NCI-H1092 treated with DMSO at 0.1 percent for 48 hours (cell line): ENCODE measurements at places on chromosomes 16 and 17.

DNA sequence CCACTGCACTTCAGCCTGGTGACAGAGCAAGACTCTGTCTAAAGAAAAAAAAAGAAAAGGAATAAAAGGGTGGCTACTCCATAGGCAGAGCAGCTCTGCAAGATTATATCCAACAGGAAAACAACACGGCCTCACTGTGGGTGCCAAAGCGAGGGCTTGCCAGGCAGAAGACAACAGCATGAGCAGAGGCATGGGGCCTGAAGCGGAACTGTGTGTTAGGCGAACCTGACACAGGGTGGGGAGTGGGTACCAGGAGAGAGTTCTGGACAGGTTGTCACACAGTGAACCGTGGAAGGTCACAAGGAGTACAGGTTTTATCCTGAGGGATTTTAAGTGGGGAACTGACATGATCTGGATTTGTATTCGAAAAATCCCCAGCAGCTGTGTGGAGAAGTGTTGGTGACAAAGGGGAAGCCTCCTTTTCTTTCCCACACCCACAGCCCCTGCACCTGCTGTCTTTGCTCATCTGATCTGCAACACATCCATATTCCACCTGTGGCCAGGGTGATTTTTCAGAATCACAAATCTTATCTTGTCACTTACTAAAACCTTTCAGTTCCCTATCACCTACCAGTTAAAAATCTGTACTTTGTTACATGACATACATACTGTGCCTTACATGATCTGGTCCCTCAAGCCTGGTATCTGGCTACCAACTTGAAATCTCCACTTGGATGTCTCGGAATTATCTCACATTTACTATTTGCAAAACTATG lies 23.2 kb upstream of the ARHGAP17 start:
- DNase-seq, result no peak

- no peak for DNase-seq
Observed at GRCh38 chr16:12119562-12119961, 143.0 kb downstream of the SNX29 start.

- DNase-seq, result no peak
Observed at GRCh38 chr17:35736236-35736635, 4.8 kb downstream of the RASL10B start.

DNA sequence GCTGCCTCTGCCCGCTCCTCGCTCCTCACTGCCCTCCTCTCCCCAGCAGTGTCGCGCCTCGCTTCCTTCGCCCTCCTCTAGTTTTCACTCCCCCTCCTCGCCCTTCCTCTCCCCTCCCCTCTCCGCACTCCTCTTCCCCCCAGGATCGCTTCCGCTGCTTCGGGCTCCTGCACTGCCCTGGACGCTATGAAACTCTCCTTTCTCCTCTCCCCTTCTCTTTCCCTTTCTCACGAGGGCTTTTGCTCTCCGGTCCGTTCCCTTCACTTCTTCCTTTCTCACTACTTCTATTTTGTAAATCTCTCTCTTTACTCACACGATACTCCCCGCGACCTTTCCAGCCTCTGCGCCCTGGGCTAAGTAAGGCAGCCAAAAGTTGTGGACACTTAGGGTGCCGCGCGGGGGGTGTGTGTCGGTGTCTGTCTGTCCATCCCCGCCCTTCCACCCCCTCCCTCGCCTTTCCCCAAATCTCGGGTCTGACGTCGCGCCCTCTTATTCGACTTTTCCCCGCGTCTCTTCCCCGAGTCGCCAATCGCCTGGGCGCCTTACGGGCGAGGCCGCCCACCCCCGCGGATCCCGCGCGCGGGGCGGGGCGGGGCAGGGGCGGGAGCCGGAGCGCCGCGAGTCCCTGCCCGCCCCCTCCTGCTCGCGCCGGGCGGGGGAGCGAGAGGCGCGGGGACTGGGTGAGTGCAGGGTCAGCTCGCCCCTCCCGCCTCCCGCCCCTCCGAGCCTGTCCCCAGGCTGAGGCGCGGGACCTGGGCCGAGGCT lies at the start of gene IRX3:
IRX3 (minus strand) TSS at position 422 of the 765 bp plus-strand sequence. CDS start 737 bp downstream, outside the sequence.
- peak; percentile 93 for DNase-seq

DNA sequence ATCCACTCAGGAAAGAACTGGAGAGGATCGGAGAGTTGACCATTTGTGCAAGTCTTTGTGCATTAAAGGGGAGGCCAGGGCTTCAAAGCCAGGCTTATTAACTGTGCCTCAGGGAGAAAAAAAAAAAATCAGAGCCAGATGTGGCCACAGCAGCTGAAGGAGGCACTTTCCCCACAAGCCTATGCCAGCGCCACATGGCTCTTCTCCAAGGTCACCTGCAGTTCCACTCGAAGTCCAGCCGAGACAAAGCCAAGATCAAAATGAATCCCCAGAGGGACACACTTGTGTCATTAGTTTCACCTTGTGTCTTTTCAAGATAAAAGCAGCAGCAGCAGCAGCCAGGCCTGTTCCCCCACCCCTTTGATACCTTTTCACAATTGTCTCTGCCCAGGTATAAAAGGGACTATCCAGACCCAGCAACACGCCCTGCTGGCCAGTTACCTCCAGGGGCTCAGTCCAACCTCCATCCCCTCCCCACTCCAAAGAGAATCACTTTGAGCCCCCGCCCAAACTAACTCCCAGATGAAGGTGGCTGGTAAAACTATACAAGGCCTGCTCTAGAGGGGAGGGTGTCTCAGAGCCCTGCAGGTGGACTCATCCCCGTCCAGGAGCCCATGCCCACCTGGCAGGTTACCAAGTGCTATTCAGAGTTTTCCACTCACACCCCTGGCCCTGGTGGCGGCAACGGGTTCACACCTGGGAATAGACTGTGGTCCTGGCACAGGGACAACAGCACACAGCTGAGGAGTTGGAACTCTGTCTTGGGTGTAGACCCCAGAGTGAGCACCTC lies 29.2 kb downstream of the AXIN2 start:
- peak; percentile 31 for DNase-seq

DNA sequence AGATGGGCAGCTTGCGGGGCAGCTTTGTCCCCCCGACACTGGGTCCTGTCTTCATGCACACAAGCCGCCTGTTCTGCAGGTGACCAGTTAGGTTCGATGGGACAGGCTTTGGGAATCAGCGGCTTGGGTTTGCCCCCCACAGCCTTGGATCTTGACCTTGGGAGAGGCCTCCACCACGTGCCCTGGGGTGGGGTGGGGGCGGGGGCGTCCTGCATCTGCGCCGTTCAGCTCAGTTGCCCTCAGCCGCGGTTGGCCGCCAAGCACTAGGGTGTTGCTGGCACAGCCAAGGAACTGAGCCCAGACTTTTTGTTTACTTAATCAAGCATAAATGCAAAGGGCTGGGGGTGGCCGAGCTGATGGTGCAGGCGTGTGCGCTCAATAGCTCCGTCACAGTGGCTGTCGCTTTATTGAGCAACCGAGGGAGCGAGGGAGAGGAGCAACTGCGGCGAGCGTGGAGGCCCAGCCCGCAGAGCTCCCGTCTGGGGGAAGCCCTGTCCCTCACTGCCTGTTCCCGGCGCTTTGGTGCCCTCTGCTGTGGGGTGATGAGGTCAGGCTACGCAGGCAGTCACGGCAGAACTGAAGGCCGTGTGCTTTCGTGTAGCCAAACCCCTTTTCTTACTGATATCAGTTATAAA lies 33.9 kb downstream of the JPH3 start:
- peak; percentile 52 for DNase-seq

DNA sequence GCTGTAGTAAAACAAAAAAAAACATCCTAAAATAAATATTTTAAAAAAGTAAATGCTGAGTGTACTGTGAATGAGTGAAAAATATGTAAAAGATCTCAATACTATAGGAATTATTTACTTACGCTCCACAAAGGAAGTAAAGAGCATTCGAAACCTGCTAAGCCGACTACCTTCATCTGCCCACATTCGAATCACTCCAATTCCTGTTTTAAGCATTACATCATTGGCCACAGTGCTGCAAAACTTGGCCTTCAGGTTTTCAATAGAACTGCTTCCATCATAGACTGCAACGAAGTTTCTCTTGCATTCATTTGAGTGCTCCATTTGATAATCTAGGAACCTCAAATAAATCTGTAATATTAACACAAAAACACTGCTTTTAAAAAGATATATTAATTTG lies 34.4 kb downstream of the NETO2 start:
- DNase-seq, result no peak

DNA sequence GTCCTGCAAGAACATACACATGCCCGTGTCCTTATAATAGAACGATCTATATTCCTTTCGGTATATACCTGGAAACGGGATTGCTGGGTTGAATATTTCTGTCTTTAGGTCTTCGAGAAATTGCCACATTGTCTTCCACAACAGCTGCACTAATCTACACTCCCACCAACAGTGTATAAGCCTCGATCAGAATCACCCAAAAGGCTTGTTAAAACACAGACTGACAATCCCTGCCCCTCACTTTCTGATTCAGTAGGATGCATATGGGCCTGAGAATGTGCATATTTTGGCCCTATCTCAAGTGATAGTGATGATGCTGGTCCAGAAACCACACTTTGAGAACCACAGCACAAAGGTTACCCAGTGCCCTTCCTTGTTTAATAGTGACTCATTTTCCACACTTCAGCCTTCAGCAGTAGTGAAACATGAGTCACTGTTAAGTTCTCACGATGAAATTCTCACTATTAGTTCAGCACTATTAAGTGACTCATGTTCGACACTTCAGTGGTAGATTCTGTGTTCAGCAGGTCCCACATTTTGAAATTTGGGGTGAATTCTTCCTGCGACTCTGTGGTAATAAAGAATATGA lies 215.6 kb downstream of the GRIN2A start:
- no peak for DNase-seq

DNA sequence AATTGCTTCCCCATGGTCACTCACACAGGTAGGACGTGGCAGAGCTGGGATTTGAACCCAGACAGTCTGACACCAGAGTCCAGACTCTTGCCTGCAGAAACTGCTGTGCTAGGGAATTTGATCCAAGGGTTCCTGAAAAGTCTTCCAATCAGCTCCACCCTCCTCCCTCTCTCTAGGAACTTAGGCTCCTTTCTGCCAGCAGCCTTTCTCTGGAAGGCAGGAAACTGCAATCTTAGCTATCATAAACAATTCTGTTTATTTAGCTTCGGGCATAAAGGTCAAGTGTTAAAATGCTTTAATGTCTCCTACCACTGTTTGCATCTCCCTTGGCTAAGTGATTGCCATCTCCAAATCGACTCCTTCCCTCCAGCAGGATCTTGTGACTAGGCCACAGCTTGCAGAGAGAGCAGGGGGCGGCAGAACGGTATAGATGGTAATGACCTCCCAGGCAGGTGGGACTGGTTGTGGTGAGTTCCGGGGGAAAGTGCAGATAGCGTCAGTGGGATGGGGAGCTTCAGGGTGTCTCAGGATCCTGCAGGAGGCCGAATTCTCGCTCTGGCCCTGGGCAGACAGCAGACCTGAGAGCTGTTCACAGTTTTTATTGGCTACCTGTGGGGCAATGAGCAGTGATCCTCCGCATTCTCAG lies 882.4 kb upstream of the EEF2KMT start:
- DNase-seq, result no peak

- DNase-seq, result no peak
Observed at GRCh38 chr17:42414704-42415409, 8.2 kb downstream of the CAVIN1 start.

GRCh38 chr16:66277311-66278070 lies 89.0 kb upstream of the CDH5 start:
- DNase-seq, result no peak

DNA sequence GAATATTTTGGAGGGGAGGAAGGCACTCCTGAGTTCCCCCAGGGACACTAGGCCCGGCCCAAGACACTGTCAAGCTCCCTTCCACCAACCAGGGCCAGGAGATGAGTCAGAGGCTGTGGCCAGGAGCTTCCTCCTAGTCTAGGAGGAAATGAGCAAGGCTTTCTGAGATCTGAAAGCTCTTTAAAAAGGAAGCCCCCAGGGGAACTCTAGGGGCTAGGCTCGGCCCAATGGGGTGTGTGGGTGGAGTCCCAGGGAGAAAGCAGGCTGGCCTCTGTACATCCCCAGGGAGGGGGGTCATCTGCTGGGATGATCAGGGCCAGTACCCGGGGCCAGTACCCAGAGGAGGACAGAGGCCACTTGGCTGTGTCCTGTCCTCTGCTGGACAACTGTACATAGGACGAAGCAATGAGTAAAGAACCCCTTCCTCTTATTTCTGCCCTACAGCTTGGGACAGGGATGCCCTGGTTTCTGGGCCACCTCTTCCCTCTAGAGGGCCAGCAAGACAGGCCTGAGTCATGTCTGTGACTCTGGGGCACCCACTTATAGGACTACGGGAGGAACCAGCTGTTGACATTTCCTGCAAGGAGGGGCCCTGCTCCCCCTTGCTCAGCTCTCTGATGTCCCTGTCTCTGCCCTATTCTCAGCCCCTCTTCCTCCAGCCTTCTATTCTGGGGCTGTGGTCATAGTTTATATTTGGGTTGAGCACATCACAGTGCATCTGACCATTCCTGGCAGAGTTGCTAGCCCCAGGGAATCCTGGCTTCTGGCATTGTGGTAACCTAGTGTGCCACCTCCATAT lies 2.7 kb downstream of the FHOD1 start:
- no peak for DNase-seq

DNA sequence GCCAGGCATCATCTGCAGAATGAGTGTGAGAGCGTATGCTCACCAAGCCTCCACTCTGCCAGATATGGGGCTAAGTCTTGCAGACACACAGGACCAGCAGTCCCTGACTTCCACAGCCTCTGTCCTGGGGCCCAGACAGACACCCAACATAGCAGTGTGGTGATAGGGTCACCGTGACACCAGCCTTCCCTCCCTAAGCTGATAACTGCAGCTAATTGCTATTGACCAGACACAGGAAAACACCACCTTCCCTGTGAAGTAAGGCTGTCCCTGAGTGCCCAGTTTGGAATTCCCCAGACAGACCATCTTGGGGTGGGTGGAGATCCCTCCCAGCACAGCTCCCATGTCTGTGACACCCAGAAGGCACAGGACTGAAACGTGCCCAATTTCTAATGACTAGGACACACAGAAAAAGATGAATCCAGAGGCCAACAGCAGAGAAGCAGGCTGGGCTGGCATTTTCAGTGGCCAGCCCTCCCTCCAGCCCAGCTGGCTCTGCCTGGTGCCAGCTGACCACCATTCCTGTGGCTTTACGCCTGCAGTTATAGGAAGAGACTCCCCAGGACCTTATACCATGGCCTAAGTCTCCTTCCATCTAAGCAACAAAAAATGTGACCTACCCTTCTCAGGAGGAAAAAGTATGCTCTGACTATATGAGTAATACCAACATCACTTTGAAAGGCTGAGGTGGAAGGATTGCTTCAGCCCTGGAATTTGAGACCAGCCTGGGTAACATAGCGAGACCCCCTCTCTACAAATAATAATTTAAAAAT lies 30.3 kb downstream of the ATPAF2 start:
- no peak for DNase-seq

- no peak for DNase-seq
Observed at GRCh38 chr16:8796469-8797363, 723 bp downstream of the TMEM186 start.
